GM04503 (cell line): ENCODE measurements at places on chromosomes 2 and 18.

GRCh38 chr2:72676341-72677025 lies 149.3 kb downstream of the EXOC6B start:
- DNase-seq = no peak

GRCh38 chr2:117958186-117958585 lies 55.7 kb downstream of the CCDC93 start:
- DNase-seq = peak; percentile 75

GRCh38 chr2:33420726-33421125 lies 55.7 kb upstream of the RASGRP3 start:
- DNase-seq = no peak

GRCh38 chr2:151544449-151544848 lies 134.7 kb downstream of the RIF1 start:
- DNase-seq = no peak

GRCh38 chr18:22115573-22115972 lies 53.8 kb upstream of the GATA6 start:
- DNase-seq = no peak

GRCh38 chr2:231210782-231211181 lies 12.4 kb downstream of the ARMC9 start:
- no peak for DNase-seq

- DNase-seq = peak; percentile 3
Observed at GRCh38 chr2:62038975-62039771, 133.7 kb downstream of the COMMD1 start.

- no peak for DNase-seq
Observed at GRCh38 chr2:167851876-167852275, 395.5 kb downstream of the STK39 start.

DNA sequence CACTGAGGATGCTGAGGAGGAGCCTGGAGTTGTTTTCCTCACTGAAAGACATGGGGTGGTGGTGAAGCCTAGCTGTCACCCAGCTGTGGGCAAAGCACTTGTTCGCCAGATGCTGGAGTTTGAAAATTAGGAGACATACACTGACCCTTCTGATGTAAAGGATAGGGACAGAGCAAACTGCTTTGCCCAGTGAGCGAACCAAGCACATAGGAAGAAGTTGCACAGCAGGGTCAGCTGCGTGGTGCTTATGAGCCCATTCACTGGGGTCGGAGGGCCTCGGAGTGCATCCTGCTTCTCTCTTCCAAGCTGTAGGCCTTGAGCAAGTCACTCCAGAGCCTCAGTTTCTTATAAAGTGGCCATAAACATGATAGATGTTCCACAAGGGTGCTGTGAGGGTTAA lies 50.9 kb downstream of the HK2 start:
- no peak for DNase-seq

- DNase-seq = no peak
Observed at GRCh38 chr2:181690860-181691259, 10.5 kb upstream of the NEUROD1 start.

DNA sequence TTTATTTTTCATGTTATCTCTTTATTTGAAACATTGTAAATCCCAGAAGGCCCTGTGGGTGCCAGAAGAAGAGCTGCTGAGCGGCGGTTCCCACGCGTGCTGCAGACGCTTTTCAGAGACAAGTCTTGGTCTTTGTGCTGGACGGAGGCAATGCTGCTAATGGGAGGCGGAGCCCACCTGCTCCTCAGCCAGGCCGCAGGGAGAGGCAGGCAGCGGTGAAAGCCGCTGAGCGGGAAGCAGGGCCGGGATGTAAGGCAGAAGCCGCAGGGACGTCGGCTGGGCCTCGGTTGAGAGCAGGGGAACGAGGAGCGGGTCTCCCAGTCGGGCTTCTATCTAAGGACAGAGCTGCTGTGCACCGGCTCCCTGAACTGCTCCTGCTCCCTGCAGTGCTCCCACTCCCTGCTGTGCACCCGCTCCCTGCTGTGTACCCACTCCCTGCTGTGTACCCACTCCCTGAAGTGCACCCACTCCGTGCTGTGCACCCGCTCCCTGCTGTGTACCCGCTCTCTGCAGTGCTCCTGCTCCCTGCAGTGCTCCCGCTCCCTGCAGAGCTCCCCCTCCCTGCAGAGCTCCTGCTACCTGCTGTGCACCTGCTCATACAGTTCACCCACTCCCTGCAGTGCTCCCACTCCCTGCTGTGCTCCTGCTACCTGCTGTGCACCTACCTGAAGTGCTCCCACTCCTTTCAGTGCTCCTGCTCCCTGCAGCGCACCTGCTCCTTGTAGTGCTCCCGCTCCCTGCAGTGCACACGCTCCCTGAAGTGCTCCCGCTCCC lies 16.4 kb downstream of the TMEM18 start:
- no peak for DNase-seq

DNA sequence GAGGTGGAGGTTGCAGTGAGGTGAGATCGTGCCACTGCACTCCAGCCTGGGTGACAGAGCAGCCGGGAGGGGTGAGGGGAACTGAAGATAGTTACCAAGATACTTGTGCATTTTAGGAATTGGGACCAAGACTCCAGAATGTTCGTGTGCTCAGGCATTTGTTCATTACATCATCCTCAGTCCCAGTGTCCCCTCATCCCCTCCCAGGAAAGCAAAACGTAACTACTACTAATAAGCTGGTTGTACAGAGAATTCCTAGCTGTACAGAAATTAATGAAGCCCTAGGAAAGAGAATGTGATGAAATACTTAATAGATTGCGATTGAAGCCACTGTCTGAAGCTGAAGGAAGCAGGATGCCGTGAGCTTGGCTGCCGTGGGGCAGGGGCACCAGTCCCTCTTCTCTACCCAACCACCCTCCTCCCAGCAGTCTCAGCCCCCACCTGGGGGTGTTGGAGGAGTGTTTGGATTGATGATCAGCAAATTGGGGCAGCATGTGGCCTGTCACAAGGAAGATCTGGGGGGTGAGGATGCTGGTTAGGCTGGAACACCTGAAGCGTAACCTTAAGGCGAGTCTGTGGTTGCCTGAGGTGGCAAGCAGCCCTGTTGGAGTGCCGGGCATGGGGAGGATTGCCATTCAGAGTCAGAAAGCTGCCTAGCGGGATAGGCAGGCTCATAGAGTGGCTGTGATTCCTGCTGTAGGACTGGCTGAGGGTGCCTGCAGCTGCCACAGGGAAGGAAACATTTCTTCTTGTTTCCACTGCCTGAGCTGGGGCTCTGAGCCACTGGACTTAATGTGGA lies 140.9 kb downstream of the SH3RF3 start:
- no peak for DNase-seq

DNA sequence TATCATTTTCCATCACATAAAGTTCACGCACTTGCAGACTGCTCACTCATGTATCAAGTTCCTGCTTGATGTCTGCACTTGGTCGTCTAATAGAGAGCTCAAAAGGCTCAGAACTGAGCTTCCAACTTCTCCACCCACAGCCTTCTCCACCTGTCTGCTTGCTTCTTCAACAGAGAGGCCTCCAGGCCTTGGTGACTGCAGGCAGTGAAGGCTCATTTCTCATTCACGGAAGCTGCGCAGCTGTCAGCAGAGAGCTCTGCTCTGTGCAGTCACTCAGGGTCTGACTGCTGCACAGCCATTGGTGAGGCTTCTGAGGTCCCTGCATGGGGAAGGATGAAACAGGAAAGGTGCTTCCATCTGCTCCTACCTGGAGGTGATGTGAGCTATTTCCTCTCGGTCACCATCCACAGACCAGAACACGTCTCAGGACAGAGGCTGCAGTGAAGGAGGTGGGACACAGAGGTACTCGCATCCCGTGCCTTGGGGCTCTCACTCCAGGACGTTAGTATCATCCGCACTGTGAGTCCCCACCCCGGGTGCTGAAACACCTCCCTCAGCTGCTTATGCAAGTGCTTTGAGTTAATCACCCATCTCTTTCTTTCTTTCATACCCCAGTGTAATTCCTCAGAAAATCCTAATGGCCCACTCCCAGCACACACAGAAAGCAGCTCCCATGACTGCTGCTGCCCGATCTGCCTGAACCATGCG lies 126.2 kb downstream of the TMEM18 start:
- no peak for DNase-seq

DNA sequence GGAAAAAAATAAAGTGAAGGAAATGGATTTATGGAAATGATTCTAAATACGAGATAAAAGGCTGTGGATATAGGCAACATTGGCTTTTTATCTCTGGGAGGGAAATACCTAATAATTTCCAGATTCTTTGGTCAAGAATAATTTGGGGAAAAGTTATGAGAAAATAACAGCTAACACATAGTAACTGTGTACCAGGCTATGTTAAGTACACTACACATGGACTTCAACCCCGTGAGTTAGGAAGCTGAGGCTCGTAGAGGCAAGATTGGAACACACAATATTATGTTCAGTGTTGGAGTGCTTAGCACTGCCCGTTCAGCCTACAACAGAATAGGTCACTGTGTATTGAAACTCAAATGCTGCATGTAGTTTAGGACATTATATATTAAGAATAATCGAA lies 34.3 kb upstream of the GPD2 start:
- DNase-seq = no peak

GRCh38 chr18:54767098-54767497 lies 61.2 kb upstream of the RAB27B start:
- DNase-seq = no peak

DNA sequence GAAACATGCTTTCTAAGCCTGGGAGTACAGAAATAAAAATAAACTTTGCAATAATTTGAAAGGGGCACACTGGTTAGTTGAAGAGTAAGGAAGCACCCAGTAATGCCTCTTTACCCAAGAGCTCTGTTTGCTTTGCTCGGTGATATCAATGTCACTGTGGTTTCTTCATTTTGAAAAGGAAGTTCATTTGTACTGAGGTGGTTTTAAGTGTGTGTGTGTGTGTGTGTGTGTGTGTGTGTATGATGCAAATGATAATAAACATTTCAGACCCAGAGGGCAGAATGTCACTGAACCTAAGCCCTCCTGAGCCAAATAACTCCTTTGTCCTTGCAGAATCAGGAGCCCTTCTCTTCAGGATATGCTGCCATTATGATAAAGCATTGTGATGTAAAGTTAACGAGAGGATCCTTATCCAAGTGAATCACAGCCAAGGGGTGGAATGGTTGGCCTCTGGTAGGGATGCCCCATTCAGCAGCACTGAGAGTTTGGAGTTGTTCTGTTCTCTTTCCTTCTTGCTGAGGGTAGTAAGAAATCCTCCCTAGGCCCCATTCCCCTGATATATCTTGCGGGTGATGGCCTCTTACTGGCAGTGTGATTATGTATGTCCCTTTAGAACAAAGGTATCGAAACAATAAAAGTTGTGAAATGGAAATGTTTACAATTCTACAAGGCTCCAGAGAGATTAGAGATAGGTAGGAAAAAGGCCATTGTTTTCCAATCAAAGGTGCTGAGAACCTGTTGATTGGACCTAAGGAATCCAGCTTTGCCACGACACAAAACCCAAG lies 7.6 kb downstream of the ITGA6 start:
- no peak for DNase-seq

GRCh38 chr2:120290737-120291136 lies 38.1 kb downstream of the RALB start:
- no peak for DNase-seq

- DNase-seq = no peak
Observed at GRCh38 chr18:8167026-8167425, 442.2 kb upstream of the RAB12 start.

DNA sequence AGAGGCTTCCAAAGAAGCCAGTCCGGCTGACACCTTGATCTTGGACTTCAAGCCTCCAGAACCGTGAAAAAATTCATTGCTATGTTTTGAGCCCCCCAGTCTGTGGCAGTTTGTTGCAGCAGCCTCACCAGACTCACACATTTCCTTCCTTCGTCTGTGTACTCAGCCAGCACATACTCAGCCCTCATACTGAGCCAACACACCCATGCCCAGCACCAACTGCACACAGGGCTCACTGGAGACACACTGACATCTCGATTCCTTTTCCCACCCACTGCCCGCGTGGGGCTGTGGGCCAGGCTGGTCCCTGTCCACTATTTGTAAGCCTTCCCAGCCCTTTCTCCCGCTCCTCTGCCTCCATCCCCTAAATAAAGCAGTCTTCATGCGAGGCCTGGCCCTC lies 24.1 kb upstream of the NMUR1 start:
- no peak for DNase-seq

DNA sequence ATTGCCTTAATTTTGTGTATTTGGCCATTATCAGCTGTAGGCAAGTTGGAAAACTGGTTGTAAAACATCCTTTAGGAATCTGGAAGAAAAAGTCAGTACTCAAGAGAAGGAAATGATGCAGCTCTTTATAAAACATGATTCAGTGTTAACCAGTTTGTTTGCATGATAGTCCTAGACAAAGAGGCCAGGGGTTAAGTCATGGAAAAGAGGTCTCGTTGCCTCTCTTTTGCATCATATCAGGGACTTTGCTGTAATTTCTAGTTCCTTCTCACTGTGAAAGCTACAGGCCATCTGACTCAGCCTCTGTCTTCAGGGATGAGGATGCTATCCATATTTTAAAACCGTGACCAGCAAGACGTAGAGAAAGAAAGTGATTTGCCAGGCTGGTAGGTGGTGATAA lies 38.0 kb downstream of the NPAS2 start:
- peak; percentile 71 for DNase-seq

GRCh38 chr2:202237787-202238233 lies 587 bp downstream of the SUMO1 start:
- no peak for DNase-seq

DNA sequence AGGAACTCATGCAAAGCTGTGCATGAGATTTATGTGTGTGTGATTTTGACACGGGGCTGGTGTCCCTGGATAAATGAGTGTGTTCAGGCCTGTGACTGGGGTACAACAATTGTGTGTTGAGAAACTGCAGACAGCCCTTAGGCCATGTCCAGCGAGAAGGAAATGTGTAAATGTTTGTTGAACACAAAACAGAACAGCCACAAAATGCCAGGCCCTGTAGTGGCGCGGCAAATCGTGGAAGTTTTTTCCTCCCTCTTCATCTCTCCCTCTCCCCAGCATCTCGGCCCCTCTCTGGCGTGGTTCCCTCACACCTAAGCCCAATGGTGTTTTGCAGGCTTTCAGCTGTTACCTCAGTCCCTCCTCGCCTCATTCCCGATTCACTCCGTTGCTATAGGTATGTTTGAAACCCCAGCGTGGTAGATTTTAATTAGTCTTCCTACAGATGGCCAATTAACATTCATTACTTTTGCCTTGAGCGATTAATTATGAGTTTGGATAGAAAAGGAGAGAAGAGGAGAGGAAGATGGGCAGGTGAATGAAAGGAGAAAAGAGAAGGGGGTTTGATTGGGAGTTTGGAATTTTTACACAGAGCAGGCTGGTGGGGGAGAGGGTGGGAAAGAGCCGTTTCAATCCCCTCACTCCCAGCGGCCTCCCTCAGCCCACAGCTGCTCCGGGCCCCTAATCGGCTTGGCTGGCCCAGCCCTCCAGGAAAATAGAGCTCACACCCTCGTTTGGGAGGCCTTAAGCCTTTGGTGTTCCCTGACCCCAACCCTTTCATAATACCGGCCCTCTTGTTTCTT lies 10.8 kb downstream of the SPR start:
- no peak for DNase-seq
